Inflammatory macrophage treated with lipopolysaccharide for 4 hours (primary cell): ENCODE measurements at places on chromosomes 3 and 15.

DNA sequence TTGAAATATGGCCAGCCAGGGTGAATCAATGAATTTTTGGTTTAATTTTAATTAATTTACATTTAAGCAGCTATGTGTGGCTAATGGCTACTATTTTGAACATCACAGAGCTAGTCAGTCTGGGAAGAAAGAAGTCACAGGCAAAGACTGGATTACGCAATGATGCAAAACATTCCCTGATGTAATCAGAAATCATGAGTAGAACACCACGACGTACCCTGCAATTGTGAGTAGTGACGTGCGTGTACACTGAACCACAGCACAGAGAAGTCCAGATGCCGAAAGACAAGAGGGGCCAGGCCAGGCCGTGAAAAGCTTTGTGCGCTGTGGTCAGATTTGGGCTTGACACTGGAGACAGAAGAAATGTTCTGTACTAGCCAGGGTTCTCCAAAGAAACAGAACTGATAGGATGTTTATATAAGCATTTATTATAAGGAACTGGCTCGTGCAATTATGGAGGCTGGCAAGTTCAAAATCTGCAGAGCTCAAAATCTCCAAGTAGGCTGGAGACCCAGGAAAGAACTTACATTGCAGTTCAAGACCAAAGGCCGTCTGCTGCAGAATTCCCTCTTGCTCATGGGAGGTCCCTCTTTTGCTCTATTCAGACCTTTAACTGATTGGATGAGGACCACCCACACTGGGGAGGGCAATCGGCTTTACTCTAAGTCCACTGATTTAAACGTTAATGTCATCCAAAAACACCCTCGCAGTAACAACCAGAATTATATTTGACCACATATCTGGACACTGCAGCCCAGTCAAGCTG, 44.6 kb downstream of the SH3BP5 start:
- DNase-seq, result peak; percentile 98

DNA sequence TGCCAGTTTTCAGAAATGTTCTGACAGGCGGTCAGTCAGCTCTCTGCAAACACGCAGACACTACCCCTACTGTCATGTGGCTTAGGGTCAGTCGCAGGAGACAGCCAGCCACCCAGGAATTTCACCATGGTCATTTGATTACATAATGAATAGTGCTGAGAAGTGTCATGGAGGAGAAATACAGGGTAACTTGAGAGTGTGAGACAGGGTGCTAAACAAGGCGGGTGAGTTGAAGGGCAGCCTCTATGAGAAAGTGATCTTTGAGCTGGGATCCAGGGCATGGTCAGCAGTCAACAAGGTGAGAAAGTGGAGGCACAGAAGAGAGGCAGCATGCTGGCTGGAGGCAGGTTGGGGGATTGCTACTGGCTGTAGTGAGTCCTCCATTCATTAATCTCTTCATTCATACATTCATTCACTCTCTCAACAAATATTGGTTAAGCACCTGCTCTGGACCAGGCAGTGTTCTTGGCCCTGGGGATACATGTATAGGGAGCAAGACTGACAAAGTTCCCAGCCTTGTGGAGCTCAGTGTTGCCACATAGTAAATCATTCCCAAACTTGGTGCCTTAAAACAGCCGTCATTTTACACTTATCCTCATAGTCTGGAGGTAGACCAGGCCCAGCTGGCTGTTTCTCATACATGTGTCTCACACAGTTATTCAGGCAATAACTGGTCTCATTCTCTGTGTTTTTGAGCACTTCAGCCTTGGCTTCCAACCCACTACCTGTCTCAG, 14.8 kb downstream of the PXYLP1 start:
- DNase-seq, result no peak

- DNase-seq, result peak; percentile 48
These were observed 118.6 kb downstream of the ANO10 start for GRCh38 chr3:43503067-43503728.

- DNase-seq, result no peak
These were observed 70.0 kb downstream of the MDFIC2 start for GRCh38 chr3:70242297-70242882.

DNA sequence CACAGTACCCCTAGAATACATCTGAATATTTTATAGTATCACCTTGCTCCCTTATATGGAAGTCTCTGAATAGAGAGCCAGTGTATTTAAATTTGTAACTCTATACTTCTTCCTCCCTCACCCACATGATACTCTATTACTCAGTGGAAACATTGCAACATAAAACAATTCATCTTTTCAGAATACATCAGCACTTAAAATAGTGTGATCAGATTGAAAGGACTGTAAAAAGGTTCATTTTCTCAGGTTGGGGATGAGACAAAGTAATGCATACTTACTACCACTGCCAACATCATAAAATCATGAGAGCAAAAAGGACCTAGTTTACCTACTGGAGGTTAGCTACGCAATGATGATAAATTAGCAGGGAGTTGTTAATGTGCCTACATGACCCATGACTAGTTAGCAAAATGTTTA, 13.8 kb upstream of the THRB start:
- DNase-seq, result peak; percentile 77

GRCh38 chr3:105759442-105760078, 109.3 kb downstream of the CBLB start:
- no peak for DNase-seq

- no peak for DNase-seq
These were observed 253.7 kb downstream of the PLCL2 start for GRCh38 chr3:17138246-17139039.

GRCh38 chr15:68558318-68559305, 20.2 kb upstream of the CORO2B start:
- DNase-seq, result no peak

DNA sequence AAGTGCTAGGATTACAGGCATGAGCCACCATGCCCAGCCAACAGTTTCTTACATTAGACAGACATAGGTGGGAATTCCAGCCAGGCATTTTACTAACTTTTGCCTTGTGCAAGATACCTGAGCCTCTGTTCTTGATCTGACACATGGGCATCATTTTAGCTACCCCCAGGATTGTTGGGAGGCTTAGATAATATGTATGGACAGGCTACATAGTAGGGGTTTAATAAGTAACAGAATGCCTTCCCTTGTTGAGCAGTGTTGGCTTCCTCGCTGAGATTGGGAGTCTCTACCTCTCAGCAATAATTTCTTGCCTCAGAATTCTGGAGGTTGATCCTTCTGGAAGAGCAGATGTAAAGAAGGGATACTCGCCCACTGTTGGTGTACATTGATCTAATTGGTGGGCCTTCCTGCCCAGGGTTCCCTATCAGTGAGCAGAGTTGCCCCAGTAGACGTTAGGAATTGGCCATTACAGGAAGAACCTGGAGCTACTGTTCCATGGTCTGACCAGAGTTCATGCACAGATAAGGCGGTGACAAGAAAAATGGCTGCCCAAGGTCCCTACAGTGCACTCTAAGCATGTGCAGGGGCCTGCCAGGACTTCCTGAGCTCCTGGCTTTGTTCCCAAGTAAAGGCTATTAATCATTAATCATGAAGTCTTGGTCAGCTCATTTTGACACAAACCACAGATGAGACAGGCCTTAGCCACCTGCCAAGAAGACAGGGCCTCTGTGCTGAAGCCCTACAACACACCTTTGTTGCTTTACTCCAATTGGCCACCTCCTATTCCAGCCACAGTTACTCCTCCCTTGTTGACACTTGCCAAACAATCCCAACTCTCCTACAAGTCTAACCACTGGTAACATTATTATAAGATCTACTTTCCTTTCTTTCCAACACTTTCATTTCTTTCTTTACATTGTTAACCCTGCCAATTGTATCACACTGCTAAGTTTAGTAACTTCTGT, 5.0 kb upstream of the IL17RE start:
- DNase-seq, result no peak

DNA sequence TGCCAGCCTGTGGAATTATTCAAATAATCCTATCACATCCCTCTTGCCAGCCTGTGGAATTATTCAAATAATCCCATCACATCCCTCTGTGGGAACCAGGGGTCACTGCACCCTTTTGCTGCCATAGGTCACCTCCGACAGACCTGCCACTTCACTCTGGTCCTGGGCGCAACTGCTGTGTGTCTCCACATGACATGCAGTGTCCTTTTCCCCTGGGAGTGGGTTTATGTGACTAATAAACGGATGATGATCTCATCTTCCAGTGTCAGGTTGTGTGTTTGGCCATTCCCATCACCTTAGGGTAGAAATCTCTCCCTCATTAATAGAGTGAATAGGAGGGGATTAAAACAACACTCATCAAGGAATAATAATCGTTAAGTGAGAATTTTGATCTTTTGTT, 603.6 kb upstream of the NR2F2 start:
- no peak for DNase-seq

DNA sequence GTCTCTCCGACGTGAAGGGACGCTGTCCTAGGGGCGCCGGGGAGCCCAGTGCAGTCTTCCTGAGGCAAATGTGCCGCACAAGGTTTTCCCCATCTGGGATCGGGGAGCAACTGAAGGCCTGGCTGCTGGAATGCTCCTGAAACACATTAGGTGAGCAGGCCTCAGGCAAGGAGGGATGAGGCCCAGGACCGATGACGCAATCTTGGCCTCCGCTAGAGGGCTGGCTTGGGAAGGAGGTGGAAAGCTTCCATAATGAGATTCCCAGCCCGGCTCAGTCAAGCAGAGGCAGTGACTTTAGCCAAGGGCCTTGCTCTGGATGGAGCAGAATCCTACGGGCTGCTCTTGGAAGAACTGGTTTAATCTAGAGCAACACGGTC, 50.8 kb downstream of the CPN2 start:
- no peak for DNase-seq

- no peak for DNase-seq
These were observed 86.3 kb upstream of the CDV3 start for GRCh38 chr3:133487204-133487603.

DNA sequence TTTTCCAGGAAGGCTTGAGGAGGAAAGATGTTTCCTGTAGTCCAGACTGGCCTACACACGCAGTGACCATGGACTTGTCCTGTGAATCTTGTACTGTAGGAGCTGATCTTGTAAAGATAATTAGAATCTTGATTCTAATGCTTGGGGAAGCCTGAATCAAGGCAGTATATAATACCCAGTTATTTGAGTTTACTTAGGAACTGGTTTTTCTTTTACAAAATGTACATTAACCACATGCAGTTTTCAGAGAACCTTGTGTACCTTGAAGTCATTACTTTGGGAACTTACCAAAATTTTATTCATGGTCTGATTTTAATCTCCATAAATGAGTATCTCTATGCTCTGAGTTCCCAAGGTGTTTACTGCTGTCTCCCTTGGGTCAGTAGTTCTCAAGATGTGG, 439.9 kb upstream of the AZI2 start:
- no peak for DNase-seq

DNA sequence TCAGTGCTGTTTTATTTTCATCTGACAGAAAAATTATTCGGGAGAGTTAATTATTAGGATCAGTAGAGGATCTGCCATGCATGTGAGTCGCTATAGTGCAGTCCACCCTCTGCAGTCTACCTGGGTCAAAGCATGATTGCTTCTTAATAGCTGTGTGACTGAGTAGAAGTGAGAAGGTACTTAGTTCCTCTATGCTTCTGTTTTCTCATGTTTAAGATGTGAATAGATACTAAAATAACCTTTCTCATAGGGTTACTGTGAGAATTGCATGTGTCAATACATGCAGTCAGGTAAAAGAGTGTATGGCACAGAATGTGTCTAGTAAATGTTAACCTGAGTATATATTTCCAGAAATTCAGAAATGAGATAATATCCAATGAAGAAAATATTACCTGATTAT, 435.7 kb downstream of the NAALADL2 start:
- DNase-seq, result no peak

- no peak for DNase-seq
These were observed 82.7 kb downstream of the EPHB1 start for GRCh38 chr3:134877788-134878187.

GRCh38 chr3:183587336-183587735, 31.8 kb upstream of the KLHL6 start:
- DNase-seq, result peak; percentile 75

DNA sequence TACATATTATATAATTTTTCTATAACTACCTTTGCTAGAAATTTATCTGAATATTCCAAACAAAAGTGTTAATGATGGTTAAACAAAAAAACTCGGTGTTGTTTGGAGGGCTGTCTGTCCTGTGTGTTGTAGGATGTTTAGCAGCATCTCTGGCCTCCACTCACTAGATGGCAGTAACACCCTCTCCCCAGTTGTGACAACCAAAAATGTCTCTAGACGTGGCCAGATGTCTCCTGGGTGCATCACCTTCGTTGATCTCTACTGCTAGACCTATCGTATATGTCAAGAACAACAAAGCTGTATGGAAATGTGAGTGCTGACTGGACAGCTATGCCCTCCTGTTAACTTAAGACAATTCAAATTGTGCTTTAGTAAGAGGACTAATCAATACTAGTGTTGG, 14.1 kb downstream of the ANKRD34C start:
- DNase-seq, result no peak

- no peak for DNase-seq
These were observed 25.9 kb upstream of the FBN1 start for GRCh38 chr15:48671103-48672022.

GRCh38 chr15:62933386-62933785, 109.2 kb upstream of the TPM1 start:
- DNase-seq, result peak; percentile 60

DNA sequence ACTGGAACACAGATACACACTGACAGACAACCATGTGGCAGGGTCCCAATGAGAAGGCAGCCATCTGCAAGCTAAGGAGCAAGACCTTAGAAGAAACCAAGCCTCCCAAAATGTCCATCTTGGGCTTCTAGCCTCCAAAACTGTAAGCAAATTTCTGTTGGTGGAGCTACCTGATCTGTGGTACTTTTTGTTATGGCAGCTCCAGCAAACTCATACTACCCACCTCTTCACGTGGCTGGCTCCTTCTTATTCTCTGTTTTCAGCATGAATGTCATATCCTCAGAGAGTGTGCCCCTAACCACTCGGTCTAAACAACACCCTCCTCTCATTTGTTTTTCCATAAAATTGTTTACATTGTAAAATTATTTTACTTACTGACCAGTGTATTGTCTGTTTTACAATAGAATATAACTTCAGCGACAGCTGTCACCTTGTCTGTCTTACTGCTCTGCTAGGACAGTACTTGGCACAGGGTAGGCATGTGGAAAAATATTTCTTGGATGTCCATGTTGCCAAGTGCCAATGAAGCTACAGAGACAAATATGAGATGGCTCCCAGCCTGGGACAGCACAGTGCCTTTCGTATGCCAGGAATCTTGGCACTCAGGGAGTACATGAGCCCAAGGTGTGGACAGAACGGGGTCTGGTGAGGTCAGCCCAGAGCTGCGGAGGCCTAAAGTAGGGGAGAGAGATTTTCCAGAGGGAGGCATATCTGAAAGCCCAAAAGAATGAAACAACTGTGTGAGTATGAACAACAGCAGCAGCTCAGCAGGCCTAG, 17.4 kb upstream of the SLC25A36 start:
- no peak for DNase-seq

DNA sequence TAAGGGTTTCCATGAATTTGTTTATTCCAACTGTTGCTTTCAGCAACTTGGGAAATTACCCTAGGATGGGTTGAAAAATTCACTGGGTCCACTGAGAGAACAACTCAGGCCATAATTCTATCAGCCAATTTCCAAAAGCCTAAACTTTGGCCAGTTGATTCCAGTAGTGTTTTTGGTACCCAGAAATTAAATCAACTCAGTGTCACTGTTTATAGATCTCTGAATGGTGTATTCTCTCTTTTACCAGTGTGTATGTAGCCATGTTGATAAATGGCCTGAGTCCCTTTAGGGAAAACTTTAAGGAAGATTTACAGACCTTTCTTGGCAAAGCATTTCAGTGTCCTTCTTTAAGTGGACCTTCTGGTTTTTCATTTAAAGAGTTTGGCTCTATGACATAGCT, 636.4 kb downstream of the OTOL1 start:
- no peak for DNase-seq
